ENCODE measurements at places on chromosomes 13 and 19.

DNA sequence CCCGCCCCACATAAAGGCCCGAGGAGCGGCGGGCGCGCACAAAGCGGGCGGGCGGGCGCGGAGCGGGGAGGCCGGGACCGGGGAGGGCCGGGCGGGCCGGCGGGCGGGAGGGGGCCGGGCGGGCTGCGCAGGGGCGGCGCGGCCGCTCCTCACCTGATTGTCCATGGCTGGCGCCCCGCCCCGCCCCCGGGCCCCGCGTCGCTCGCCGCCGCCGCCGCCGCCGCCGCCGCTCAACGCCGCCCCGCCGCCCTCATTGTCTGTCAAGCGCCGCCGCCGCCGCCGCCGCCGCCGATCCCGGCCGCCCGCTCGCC is 200 bp downstream of the MLLT1 start:
- DNase-seq: no peak

GRCh38 chr13:99075268-99076191 is 97.7 kb upstream of the DOCK9 start:
- DNase-seq: no peak

DNA sequence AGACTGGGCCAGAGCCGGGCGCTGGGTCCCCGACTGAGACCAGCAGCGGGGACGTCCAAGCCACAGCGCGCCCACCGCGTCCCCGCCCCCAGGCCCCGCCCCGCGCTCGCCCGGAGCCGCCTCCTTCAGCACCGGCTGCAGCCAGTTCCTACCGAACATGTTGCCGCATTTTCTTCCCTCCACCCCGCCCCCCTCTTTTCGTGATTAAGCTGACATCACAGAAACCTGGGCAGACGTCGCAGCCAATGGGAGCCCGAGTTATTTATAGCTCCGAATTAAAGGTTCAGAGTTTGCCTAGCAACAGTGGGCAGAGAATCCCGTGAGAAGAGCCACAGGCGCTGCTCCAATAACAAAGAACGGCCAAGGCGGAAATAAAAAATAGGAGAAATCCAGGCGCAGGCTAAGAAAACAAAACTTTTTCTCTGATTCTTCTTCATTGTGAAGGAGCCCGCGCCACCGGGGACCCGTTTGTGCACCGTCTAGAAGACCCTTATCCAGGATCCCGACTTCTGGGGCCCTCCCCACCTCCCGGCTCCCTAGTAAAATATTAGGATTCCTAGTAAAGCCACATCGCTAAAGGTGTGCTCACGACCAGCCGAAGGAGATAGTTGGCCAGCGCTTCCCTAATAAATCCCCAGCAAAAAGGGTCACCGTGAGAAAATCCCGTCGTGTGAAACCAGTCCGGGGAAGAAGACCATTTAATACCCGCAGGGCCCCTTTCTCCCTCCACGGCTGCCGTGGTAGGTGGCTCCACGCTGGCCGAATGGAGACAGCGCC is 61.7 kb downstream of the SERP2 start:
- peak; percentile 96 for DNase-seq

DNA sequence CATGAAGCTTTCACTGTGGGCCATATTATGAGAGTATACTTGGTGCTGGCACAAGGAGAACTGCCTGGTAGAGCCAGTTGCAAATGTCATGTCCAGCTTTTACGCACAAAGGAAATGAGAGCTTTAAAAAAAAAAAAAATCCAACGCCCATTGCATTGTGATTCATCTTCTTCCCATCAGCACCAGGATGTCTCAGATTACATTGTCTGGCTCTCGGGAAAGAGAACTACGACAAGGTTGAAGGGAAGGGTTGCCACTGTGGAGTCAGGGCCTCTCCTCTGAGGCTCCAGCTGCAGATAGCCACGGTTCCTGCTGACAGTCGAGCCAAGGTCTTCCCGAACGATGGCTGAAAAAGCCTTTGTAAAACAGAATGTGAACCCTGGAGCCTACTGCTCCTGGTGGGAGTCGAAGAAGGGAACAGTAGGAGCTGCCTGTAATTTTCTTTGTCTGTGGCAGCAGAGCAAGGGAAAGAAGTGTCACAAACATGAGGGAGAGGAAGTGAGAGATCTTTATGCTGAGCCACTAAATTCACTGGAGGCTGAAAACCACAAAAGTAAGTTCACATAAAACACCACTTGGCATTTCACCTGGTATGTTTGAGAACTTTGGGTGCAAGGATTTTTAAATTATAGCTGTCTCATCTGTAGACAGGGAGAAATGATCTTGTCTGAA is 704.7 kb downstream of the DIAPH3 start:
- peak; percentile 65 for DNase-seq

DNA sequence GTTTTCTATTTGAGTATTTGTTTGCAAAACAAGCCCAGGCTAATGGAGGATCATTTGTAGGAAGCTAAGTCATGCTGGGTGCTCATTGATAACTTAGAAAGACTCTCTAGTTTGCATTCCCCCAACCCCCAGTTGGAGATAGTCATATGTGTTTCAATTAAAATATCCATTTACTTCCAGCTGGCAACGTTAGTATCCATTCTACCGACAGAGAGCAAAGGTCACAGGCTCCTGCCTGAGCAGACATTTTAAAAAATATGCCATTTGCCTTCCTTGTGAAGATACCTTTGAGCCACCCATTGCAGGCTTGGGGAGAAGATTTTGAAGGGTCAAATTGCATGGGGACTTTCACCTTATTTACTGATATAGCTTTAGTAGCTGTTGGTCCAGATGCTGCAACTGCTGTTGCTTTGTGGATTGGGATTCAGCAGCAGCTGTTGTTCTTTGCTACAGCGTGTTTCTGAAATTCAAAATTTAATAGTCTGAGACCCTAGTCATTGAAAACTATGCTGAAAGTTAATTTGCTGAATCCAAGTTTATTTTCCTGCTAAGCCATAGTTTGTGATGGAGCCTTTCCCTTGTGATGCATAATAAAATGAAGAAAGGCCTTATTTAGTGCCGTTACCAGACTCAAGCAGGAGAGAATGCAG is 335.1 kb downstream of the GPC6 start:
- DNase-seq: no peak

DNA sequence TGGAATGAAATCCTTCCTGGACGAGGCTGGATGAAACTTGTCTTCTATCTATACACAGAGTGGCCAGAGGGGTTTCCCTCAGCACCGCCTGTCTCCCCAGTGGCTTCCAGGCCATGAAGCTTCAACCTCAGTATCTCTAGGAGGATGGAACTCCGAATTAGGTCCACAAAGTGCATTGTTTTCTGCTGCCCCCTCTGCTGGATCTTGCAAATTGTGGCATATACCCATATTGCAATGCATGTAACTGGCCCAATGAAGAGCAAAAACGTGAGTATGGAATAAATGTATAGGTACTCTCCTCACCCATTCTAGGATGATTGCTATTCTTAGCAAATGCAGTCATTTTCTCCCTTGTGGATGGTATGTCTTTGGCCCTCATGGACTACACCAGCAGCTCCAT is 14.7 kb upstream of the LILRB4 start:
- DNase-seq: no peak
